ENCODE measurements at places on chromosomes 7 and 10. TPM values are rescaled to one million over a fixed set of nuclear protein-coding genes. Genes with fewer than 3 reads are reported as not detected.

Gene FANK1
- polyA plus RNA-seq: 0.27 TPM

Gene WBP1L
- polyA plus RNA-seq: 54.1 TPM

Gene PTF1A
- not detected for polyA plus RNA-seq

Gene IFIT1B
- not detected for polyA plus RNA-seq
